ENCODE measurements at places on chromosomes 2 and 18. TPM values are rescaled to one million over a fixed set of nuclear protein-coding genes. Genes with fewer than 3 reads are reported as not detected.
A peak's percentile ranks its signal among the peaks of the same experiment; 100 is the strongest.

DNA sequence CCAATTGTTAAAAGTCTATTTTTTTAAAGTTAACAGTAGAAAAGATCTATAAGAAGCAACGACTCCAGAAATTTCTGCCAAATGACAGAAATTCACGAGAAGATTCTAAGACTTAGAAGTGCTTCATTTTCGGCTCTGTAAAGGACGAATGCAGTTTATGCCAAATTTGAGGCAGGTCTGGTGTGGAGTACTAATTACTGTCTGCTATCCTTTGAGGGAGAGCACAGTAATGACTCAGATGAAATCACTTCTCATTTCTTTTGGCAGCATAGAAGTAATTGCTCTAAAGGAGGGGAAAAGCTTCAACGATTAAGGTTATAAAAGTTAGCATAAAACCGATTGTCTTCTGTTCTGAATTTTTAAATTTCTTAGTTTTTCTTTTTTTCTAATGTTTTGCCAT lies 11.4 kb downstream of the G6PC2 start:
- DNase-seq: no peak

PDE11A gene
- 6.7 TPM for polyA plus RNA-seq

GRCh38 chr2:2326068-2327040 lies 4.7 kb downstream of the MYT1L start:
- no peak for DNase-seq

DNA sequence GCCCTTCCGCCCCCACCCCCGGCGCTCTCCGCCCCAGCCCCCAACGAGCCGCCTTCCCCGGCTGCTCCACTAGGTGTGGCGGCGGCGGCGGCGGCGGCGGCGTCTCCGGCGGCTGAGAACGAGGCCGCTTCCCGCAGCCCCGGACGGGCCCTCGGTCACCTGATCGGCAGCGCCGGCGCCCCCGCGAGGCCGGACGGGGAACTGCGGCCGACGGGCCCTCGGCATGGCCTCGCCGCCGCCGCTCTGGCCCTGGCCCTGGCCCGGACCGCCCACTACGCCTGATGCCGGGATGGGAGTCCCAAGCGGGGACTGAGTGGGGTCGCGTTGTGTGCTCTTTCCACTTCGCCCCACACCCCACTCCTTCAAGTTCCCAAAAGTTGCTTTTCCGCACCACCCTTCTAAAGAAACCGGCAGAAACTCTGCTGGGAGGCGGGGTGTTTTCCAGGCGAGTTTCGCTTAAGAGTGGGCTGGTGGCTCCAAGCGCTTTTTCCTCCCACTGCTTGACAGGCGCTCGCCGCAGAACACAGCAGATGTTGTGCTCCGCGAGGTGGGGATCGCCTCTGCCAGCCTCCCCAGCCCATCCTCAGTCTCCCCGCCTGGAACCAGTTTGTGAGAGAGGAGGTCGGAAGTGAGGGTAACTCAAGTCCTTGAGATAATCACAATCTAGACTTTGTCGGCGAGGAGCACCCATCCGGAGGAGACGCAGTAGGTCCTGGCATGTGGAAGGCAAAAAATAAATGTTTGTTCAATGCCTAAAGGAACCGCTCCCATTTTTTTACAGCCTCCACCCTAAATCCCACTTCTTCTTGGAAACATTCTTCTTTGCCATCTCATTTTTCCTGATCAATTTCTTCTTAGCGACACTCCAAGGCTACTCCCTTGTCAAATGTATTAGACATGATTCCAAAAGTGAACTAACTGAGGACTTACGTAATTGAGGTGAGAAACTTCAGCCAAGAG lies at the start of gene NCKAP1:
Gene NCKAP1, minus strand, starts transcription at position 117 of the 960 bp plus-strand sequence. CDS start 358 bp downstream, outside the sequence.
- peak; percentile 85 for DNase-seq

TFCP2L1 gene
- 56.5 TPM for polyA plus RNA-seq

- no peak for DNase-seq
Measured at GRCh38 chr2:231597014-231597611, 4.4 kb downstream of the TEX44 start.

DNA sequence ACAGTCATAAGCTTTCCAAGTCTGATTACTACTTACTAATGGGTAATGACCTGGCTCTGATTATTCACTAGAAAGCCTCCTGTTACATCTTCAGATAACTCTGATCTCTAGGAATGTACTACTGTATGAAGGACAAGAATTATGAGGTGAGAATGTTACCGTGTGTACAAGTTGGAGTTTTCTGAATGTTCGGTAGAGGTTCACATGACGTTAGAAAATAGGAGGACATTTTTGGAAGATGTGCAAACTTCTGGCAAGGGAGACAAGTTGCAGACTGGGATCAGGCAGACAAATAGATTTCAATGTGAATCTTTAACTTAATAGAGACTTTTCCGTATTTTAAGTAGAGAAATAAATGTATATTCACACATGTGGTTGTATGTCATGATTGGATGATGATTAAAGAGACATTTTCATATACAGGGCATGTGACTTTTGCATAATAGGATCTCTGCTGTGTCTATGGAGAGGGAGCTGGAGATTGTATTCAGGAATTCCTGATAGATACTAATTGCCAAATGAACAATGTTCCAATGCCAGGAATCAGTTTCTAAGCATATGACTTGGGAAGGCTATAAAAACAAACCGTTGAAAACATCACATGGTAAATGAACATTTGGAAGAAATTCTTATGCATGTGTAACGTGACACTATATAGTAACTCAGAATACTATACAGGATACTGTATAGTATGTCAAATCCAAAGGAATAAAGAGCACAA lies 1695.8 kb upstream of the PIK3C3 start:
- no peak for DNase-seq

DNA sequence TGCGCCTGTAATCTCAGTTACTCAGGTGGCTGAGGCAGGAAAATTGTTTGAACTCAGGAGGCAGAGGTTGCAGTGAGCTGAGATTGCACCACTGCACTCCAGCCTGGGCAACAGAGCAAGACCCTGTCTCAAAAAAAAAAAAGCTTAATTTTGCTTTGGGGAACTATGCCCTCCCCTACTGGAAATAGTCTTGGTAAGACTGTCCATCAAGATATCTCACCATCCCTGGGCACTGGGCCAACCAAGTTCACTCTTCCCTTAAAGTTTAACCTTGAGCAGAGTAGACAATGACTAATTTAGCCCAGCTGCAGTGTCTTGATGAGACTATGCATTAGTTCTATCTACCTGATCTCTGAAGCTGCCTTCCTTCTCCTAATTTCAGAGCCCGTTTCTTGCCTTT lies 44.7 kb downstream of the ASXL2 start:
- DNase-seq: no peak

- no peak for DNase-seq
Measured at GRCh38 chr2:122081751-122082150, 326.3 kb downstream of the TSN start.

DNA sequence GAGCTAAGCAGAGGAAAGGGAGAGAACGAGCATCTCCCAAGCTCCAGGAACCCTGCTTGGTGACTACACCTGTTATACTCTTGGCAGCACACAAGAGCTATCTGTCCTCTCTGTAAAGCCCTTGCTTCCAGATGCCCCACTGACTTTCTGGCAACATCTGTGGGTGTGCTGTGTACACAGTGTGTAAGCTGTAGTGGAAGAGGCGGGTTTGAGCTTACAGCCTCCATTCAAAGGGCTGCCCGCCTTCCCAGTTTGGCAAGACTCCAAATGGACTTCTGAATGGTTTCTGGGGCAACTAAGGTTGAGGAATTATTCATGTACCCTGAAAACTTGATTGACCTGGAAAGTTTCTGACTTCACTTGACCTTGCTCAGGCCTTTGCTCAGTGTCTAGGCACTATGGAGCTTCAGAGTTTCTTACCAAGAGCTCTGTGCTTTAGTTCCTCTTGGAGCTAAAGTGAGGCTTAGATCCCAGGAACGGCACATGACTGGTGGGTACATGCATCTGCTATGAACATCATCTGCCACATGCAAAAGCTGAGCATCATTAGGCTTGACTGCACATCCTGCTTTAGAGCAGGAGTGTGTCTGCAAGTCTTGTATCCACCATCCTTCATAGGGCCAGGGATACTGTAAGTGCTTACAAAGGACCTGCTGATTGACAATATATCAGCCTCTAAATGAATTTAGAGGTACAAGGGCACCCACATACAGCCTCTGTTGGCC lies 290.9 kb upstream of the SIX2 start:
- DNase-seq: no peak

DNA sequence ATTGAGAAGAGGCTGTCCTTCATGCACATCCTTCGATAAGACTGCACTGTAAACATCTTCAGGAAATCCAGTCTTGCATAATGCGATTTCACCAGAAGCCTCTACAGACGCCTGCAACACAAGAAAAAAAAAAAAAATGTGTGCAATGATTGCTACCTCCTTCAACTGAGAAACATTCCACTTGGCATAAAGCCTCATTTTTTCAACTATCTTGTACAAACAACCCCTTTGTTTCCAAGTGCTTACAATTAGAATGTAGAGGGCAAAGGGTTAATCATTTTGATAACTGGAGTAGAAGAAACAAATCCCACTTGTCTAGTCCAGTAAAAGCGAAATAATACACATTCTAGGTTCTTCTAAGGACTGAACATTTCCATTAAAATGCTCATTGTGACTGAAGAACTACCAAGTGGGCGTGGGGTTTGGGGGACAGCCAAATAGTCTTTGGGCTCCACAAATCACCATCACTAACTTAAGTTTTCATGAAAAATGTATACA lies 29.2 kb downstream of the CDH2 start:
- DNase-seq: no peak

ANKRD30BL gene
- 0.56 TPM for polyA plus RNA-seq

DNA sequence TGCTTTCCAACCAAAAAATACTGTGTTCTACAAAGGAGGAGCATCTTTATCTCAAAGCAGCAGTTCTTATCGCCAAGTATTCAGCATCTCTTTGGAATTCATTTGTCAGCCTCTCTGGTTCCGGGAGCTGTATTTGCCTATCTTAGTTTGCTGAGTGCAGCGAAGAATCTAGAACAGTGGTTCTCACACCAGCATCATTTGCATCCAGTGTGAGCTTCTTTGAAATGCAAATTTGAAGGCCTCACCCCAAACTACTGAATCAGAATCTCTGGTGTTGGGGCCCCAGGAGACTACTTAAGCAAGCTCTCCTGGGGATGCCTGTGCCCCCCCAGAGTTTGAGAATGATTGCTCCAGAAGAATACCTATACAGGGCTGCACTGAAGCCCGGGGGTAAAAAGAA lies 1.5 kb upstream of the PTPN2 start:
- DNase-seq: no peak

- DNase-seq: no peak
Measured at GRCh38 chr2:156398176-156398575, 38.0 kb upstream of the GPD2 start.

- DNase-seq: no peak
Measured at GRCh38 chr18:58967751-58968254, 103.1 kb downstream of the ZNF532 start.

TCF23 gene
- 0.78 TPM for polyA plus RNA-seq

KIF3C gene
- polyA plus RNA-seq: 21.9 TPM

POTEC gene
- polyA plus RNA-seq: 0.09 TPM

NGEF gene
- 2.1 TPM for polyA plus RNA-seq

DNA sequence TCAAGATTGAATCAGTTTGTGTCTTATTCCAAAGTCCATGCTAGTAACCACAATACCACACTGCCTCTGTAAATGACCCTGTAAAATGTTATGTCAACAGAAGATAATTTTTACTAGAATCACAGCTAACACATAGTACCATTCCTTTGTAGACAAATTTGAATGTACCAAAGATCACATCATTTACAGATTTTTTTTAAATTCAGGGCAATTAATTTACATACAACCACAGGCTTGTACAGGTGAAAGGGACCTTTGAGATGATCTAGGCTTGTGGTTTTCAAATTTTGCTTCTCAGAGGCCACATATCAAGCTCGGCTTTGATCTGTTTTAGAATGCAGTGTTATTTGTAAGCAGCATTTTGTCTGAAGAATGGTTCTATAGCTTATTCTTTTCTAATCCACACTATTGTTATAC lies 63.8 kb upstream of the PPM1B start:
- no peak for DNase-seq

DNA sequence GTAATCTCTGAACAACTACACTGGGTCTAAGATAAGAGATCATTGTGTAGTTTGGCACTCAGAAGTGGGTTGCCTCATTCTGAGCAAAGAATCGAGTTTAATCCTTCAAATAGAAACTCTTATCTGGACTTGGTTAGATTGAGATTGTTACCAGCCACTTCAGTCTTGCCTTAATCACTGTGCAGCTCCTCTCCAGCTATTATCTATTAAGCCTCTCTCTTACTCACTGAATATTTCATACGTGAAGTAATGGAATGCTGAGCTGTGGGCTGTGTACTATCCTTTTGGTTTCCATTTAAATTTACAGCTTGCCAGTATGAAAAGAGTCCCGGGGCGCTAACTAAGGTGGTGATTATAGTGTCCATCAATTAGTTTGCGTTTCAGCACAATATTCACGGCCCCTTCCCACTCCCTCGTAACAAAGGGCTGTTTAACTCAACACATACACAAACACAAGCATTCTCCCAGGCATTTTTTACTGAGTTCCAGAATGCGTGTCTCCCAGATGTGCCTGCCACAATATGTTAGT lies 65.7 kb upstream of the NCKAP5 start:
- DNase-seq: no peak

- DNase-seq: no peak
Measured at GRCh38 chr2:98726205-98726604, 4.7 kb downstream of the MGAT4A start.

RFX8 gene
- 0.50 TPM for polyA plus RNA-seq

IL1R2 gene
- 0.36 TPM for polyA plus RNA-seq

GRCh38 chr18:4369705-4370104 lies 85.4 kb downstream of the DLGAP1 start:
- DNase-seq: no peak

GRCh38 chr2:135169900-135170753 lies 118.0 kb downstream of the RAB3GAP1 start:
- DNase-seq: no peak

XDH gene
- polyA plus RNA-seq: 0.47 TPM

Measured in renal cortex interstitium (tissue), 15 donors.